ENCODE measurements at places on chromosomes 12 and 14. TPM values are rescaled to one million over a fixed set of nuclear protein-coding genes. Genes with fewer than 3 reads are reported as not detected.

- H3K36me3 ChIP-seq = peaks cover 17% of the 10 kb centered on the region
- H3K4me1 ChIP-seq = no peaks in the 10 kb centered on the region
- no peak overlapping the region for H3K4me3 ChIP-seq
- DNase-seq = peak; percentile 44
Measured at GRCh38 chr14:72948481-72949138, 22.3 kb downstream of the DCAF4 start.

DNA sequence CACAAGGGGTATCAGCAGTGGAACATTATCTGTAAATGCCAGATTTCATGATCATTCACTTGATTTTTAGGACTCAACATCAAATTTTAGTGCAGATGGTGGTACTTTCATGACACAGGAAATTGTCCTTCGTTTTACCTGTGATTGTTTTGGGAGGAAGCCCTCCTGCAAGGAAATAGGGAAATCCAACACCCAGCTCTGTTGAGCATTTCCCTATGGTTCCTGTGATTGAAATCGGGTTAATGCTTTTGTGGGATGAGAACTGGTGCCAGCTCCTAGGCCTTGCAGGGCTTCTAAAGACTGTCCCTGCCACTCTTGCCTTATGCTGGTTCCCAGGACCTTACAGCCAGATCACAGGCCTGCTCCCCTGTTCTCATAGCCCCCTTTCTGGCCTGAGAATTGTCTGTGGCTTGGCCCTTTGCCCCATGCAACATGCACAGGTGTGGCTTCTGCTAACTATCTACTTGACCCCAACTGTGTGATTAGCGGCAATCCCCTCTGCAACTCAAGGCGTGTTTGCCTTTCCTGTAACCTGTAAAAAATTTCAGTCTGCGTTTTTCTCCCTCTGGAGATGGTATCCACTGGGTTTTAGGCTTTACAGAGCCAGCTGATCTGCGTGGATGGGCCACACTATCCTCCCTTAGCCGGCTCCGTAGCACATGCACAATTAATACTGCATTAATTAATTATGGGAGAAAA lies 112.5 kb downstream of the ETV6 start:
- H3K36me3 ChIP-seq = peaks cover 4% of the 10 kb centered on the region
- no peaks in the 10 kb centered on the region for H3K27me3 ChIP-seq
- H3K4me1 ChIP-seq = peaks cover 27% of the 10 kb centered on the region
- DNase-seq = no peak
- H3K27ac ChIP-seq = no peak overlapping the region

DNA sequence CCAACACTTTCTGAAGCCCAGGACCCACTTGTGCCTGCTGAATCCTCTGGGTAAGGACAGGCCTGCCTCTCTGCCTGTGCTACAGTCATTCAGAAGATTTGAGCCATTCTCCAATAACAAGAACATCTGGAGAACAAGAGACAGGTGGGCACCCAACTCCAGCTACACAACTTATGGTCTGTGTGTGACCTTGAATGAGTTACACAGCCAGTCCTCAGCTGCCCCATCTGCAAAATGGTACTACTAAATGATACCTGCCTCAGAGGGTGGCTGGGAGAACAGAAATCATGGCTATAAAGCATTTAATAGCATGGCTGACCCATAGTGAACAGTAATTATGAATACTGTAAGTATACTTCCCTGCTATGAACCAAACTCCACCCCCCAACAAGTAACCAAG lies 4.2 kb downstream of the CKAP4 start:
- no peak overlapping the region for H3K27ac ChIP-seq
- peaks cover 4% of the 10 kb centered on the region for H3K27me3 ChIP-seq
- no peak for DNase-seq
- H3K36me3 ChIP-seq = no peaks in the 10 kb centered on the region
- peaks cover 8% of the 10 kb centered on the region for H3K4me1 ChIP-seq

GRCh38 chr14:70043001-70043400 lies 145.8 kb downstream of the SLC8A3 start:
- H3K4me3 ChIP-seq = no peak overlapping the region
- H3K36me3 ChIP-seq = no peaks in the 10 kb centered on the region
- H3K27ac ChIP-seq = no peak overlapping the region

GRCh38 chr12:122560138-122560537 lies 33.1 kb downstream of the KNTC1 start:
- no peak overlapping the region for H3K4me3 ChIP-seq
- peaks cover 21% of the 10 kb centered on the region for H3K36me3 ChIP-seq
- H3K27ac ChIP-seq = no peak overlapping the region
- H3K27me3 ChIP-seq = no peaks in the 10 kb centered on the region
- H3K4me1 ChIP-seq = no peaks in the 10 kb centered on the region
- DNase-seq = no peak

DNA sequence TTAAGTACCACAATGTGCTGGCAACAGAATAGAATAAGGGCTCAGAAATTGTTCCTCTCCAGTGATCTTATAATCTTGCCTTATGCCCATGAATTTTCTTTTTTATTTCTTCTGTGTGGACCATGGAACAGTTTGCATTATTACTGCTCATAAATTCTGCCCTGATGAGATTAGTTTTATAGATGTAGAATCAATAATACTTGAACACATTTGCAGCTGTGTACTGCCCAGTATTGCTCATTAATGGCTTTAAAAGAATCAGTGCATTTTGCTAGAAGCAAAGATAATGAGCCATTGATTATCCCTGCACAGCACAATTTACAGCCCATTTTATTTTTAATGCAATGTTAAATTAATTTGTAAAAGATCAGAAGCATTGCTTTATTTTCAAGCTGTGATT lies 172.3 kb upstream of the STXBP6 start:
- no peak overlapping the region for H3K4me3 ChIP-seq
- H3K4me1 ChIP-seq = no peaks in the 10 kb centered on the region
- peaks cover 8% of the 10 kb centered on the region for H3K27me3 ChIP-seq

LTBP2 gene
- polyA plus RNA-seq = 0.30 TPM

NTF3 gene
- polyA plus RNA-seq = not detected

SLC5A8 gene
- polyA plus RNA-seq = not detected

All from immature natural killer cell (primary cell).